Testis (tissue), 5 donors: ENCODE measurements at places on chromosomes 7 and 10.

DNA sequence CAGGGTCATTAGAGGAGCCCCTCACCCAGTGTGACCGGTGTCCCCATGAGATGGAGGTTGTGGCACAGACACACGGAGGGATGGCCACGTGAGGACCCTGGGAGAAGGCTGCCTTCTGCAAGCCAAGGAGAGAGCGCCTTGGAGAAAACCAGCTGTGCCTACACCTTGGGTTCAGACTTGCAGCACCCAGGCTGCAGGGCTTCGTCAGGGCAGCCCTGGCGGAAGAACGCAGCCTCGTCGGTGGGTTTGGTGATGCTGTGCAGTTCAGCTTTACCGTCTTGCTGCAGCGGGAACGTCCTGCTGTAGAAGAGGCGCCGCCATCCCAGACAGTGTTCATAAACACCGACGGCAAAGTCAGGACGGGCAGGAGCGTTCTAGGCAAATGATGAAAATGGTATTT lies 89.3 kb downstream of the MGMT start:
- no peak for DNase-seq

GRCh38 chr7:68828575-68828974 lies 769.7 kb upstream of the AUTS2 start:
- DNase-seq: no peak

GRCh38 chr7:100764841-100765240 lies 31.4 kb downstream of the ZAN start:
- DNase-seq: no peak

- peak; percentile 24 for DNase-seq
Measured at GRCh38 chr10:75910032-75910431, 478.6 kb downstream of the LRMDA start.

DNA sequence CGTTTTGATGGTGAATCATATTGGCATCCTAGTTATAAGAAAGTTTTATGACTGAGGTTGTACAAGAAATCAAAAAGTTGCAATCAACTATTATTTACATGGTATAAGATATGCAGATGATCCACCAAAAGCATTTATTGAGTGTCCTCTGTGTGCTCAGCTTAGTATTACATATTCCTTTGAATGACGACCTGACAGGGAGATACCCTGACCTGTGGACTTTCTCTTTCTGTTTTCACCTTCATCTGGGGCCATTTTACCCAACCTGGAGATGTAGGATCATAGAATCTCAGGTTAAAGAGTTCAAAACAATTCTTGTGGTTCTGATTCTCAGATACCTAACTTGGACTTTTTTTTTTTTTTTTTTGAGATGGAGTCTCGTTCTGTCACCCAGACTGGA lies 269.1 kb upstream of the SORCS1 start:
- DNase-seq: no peak

DNA sequence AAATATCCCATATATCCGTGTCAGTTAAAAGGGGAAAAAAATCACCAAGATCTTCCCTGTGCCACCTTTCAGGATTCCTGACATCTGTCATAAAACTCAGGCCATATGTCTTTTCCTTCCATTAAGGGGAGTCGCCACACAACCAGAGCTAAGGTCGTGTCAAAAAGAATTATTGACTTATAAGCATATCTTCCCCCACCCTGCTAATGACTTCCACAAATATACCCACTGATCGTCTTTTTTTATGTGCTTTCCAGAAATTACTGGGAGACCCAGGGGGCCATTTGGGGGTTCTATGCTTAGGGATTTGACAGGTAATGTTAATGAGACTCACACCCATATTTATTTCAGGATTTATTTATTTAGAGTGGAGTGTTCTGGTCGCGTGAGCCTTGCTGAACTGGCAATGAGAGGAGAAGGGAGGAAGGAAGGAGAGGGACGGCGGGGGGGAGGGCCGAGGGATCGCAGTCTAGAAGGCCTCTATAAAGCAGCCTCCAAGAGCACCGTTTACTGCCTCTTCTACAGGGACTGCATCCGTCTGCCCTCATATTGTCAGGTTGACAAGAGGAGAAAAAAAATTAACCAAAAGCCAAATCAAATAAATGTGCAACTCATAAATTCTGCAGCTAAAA lies 135.7 kb upstream of the MGMT start:
- DNase-seq: no peak

- no peak for DNase-seq
Measured at GRCh38 chr7:70833726-70834125, 298.2 kb upstream of the GALNT17 start.
